Activated CD4-positive, alpha-beta memory T cell treated with anti-CD3 and anti-CD28 coated beads, Interleukin-2, amount 10 ng/mL, durations not matched to agents 7 days and 5 days (primary cell): ENCODE measurements at places on chromosomes 11 and 22.
A peak's percentile ranks its signal among the peaks of the same experiment; 100 is the strongest.

- DNase-seq: peak; percentile 73
These were observed at the start of gene CERK for GRCh38 chr22:46737976-46738646. Gene CERK (minus strand): TSS chr22:46738252. CDS start chr22:46738148, 104 bp downstream.

DNA sequence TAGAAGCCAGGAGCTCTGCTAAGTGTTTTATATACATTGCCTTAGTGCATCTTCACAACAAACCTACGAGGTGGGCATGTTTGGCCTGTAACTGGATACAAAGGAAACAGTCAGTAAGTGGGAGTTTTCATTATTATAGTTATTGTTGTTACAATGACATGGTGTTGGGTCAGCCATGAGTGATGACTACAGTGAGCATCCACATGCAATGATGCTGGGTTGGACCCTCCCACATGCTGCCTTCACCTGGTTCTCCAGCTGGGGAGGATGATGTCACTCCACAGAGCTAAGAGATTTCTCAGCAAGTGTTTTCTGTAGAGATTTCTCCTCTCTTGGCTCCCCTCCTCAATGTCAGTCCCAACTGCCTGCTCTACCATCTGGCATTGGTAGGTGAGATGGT, 59.3 kb downstream of the EHF start:
- no peak for DNase-seq

DNA sequence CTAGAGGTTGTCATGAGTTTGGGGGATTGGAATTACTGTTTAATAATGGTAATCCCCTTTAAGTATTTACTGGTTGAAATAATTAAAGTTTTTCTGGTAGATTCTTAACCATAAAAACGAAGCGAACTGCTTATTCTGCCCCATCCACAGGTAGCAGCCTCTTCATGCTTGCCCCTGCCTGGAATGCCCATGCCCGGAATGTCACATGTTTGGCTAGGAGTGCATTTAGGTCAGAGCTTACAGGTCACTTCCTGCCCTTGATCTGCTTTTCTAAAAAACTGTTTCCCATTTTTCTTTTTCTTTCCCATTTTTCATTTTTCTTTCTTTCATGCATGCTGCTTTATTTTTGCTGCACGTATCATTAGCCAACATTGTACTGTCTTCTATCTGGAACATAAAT, 69.1 kb downstream of the YAP1 start:
- DNase-seq: no peak

GRCh38 chr11:83235825-83236224, 42.3 kb downstream of the ANKRD42 start:
- DNase-seq: no peak

- no peak for DNase-seq
These were observed 5.5 kb upstream of the IRAG1 start for GRCh38 chr11:10699072-10699471.

DNA sequence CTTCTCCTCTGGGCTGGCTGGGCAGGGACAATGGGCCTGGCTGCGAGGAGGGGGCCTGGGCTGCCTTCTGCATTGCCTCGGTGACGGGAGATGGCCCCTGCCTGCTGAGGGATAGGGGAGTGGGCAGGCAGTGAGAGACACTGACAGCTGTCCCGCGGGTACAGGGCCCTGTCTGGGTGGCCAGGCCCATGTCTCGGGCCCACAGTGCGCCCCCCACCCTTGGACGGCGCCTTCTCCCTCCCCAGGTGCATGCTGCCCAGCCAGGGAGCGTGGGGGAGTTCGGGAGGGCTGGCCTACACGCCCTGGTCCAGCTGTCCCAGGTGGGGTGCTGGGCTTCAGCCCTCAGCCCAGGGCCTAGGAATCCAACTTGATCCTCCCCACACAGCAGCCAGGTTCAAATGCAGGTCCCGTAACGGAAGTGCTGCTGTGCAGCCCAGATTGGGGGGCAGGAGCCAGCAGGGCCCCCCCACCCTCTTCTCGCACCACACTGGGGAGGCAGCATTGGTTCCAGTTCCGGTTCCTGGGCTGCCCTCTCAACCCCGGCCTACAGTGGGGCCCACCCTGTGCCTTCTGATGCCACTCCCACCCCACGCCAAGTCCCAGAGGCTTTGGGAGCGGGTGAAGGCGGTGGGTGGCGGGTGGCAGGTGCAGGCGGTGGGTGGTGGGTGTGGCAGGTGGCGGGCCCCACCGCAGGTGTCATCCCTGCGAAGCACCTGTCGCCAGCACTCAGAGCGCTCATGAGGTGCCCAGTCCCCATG, 7.3 kb upstream of the TSSC4 start:
- DNase-seq: no peak

- no peak for DNase-seq
These were observed 193.0 kb downstream of the MAML2 start for GRCh38 chr11:96149743-96150555.

DNA sequence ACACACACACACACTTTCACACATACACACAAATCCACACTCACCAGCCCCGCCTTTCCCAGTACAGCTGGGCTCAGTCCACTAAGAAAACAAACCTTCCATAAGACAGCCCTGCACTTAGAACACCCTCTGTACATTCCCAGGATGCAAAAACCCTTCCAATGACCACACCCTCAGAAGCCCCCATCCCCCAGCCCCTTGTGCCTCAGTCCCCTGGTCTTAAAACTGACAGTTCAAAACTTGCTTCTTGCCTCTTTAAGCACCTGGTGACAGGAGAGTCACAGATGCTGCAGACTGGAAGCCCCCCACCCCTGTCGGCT, 23.0 kb downstream of the APLNR start:
- no peak for DNase-seq
